ENCODE measurements at places on chromosomes 11 and 22.

GRCh38 chr22:36358533-36359469 lies 29.0 kb downstream of the MYH9 start:
- no peak for DNase-seq

- DNase-seq: no peak
Measured at GRCh38 chr11:126411971-126412381, 56.5 kb downstream of the ST3GAL4 start.

GRCh38 chr11:107494055-107494454 lies 36.4 kb upstream of the CWF19L2 start:
- no peak for DNase-seq

DNA sequence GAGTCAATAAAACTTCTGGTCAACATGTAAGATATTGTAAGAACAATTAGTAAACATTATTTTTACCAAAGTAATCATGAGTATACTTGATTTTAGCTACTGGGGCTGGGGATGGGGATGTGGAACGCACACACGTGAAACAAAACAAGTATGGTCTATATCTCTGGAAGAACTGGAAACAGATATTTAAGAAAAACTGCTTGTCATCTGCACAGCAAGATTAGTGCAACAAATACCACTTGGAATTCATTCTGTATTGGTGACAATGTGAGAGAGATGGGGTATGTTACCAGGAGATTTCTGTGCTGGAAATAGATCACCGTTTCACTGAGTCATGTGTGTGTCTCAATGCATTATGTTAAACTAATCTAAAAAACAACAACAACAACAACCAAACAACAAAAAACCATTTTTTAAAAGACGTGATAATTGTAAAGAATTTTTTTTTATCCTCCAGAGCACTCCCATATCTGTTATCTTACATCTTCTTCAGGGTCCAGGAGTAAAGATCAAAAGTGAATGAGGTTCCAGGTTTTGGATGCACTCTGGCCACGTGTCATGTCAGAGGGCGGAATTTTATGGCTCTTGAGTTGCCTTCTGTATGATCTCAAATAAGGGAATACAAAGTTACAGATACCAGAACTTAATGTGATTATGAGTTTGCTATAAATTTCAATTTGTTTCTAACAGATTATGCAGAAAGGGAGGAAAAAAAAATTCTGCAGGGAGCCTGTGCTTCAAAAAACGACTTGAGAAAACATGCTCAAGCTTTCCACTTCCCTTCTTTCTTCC lies 153.0 kb downstream of the BBOX1 start:
- DNase-seq: no peak

- no peak for DNase-seq
Measured at GRCh38 chr11:22875869-22876473, 15.7 kb upstream of the CCDC179 start.

DNA sequence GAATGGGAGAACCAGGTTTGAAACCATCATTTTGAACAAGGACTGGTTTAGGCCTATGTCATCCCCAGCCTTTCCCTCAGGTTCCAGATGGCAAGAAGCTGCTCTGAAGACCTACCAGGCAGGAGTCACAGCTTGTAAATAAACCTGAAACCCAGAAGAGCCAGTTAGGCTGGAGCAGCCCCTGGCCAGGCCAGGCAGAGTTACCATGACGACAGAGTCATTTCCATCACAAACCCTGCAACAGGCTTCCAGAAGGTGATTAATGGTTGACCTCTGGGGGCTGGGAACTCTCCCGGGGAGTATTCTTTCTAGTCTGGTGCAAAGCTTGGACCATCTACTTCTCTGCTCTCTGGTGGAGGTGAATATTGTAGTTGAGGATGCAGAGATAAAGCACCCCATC lies 164.1 kb upstream of the NCAM1 start:
- no peak for DNase-seq

DNA sequence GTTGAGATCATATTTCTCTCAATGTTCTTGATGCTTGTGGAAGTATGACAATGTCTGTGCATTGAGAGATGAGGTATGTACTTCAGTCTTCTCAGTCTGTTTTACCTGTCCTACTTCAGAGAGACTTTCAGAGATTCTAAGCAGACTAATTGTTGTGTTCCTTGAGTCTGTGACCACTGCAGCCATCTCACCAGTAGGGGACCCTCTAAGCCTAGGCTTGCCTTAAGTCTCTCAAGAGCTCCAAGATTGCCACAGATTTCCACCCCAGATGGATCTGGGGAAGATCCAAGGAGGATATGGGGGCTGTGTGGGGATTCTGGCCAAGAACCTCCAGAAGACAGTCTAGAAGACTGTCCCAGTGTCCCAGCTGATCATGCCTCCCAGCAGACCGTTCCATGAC lies 179.9 kb upstream of the PLET1 start:
- no peak for DNase-seq

DNA sequence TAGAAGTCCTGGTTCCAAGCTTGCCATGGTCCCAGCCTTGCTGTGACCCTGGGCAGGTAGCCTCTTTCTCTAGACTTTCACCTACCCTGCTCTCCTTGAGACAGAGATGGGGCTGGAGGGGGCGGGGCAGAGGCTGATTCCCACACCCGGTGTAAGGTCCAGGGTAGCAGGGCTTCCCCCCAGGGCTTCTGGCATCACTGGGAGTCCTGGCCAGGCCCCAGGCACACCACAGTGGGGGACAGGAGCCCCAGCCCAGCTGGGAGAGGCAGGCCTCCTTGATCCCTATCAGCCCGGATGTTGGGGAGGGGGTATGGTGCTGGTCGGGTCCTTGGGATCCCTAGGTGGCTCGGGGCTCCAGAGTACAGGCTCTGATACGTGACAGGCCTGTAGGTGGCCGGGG lies 1.7 kb upstream of the NUDT8 start:
- DNase-seq: no peak

GRCh38 chr11:10659339-10660216 lies 34.0 kb downstream of the IRAG1 start:
- no peak for DNase-seq

DNA sequence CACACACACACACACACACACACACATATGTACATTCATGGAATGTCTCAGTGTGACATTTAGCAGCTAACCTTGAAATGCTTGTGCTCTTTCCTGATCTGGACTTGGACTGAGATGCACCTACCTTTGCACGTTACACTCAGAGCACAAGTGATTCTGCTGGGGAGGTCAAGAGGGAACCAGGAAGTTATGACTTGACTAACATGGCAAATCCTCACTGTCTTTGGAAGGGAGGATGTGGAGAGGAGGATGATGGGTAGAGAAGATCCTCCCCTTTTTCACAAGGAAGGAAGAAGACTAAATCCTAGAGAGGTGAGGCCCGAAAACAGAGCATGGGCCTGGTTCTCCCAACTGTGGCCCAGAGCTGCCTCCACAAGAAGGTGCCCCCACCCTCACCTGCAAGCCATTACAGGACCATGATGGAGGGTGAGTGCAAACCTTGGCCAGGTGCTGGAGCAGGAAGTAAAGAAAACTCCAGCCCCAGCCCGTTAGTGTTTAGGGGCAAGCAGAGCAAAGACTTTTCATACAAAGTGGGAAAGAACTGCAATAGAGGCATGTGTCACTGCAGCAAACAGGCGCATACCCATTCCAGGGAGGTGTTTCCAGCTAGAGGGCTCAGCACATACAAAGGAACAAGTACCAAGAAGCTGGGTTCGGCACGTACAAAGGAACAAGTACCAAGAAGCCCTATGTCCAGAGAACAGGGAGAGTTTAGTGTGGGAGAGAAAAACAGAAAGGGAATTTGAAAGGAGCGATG lies 26.4 kb downstream of the SCN4B start:
- no peak for DNase-seq

DNA sequence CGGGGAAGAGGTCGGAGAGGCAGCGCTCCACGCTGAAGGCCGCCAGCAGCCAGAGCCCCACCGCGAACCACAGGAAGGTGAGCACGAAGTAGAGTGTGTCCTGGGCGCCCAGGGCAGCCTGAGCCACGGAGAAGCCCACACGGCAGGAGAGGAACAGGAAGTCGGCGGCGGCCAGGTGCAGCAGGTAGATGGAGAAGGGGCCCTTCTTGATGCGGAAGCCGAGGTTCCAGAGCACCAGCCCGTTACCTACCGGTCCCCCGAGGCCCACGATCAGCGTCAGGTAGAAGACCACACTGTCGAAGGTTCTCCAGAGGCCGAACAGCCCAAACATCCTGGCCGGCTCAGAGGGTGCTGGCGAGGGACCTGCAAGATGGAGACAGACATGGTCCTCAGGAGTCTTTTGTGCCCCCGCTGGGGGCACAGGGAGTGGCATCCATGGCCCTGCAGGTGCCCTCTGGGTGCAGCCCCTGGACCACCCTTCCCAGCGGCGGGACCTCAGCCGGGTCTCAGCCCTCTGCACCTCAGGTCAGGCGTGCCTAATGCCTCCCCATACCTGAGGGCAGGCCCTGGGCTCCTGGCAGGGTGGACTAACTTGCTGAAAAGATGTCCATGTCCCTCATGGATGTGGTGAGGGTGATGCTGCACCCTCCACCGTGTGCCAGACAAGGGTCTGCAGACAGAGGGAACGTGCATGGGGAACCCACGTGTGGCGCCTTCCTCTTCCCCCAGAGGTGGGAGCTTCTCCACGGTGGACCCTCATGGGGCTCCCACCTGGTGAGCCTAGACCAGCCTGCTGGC lies at the start of gene MRGPRG:
Gene MRGPRG (minus strand): TSS at position 331 of the 798 bp plus-strand sequence. CDS start 0 bp downstream, at position 331.
- DNase-seq: no peak

- no peak for DNase-seq
Measured at GRCh38 chr11:123822599-123822998, 16.4 kb upstream of the OR6M1 start.

- DNase-seq: no peak
Measured at GRCh38 chr11:67628710-67629385, 889 bp downstream of the NUDT8 start.

- no peak for DNase-seq
Measured at GRCh38 chr22:36056980-36057379, 28.4 kb upstream of the RBFOX2 start.

DNA sequence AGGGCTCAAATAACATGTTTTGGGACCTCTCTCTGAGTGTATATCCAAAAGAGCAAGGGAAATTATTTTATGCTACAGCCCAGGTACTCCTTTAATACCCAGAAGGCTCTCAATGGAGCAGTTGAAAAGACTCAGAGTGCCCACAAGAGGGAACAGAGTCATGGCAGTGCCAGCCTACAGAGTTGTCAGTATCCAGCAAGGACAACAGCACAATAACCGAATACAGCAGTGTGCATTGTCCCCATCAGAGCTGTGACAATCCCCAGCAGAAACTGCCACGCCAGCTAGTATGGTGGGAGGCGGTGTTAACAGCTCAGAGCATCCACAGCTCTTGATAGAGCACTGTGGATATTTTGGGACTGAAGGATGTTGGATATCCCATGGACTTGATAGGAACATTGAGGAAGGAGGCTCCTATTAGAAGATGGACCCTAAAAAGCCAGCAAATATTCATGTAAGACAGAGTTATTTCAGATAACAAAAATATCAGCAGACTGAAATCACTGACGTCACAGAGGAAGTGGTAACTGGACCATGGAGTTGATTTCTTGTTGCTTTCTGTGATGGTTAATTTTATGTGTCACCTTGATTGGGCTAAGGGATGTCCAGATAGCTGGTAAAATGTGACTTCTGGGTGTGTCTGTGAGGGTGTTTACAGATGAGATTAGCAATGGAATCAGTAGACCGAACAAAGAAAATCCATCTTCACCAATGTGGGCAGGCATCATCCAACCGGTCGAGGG lies 17.7 kb upstream of the PAFAH1B2 start:
- DNase-seq: no peak

DNA sequence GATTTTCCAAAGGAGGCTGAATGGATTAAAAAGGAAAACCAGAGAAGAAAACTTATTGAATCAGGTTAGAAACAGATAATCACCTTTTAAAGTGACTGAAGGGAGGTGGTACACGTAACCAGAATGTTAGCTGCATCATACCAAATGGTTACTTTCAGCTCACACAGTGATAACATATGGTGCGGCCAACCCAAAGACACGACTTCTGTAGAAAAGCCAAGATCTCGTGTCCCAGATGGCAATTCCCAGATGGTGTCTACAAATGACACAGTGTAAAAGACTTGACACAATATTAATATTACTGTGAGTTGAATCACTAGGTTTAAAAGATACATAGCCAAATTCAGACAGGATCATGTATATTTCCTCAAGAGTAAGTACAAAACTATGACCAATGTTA lies 5.2 kb downstream of the PPP2R1B start:
- DNase-seq: no peak

GRCh38 chr11:14058061-14058460 lies 95.5 kb downstream of the SPON1 start:
- no peak for DNase-seq
